ENCODE measurements at places on chromosomes 2 and 18. TPM values are rescaled to one million over a fixed set of nuclear protein-coding genes. Genes with fewer than 3 reads are reported as not detected.
A peak's percentile ranks its signal among the peaks of the same experiment; 100 is the strongest.

Gene SERPINB12
- not detected for total RNA-seq

Gene GALNT5
- total RNA-seq, result 7.7 TPM

Gene DCDC2C
- not detected for total RNA-seq

Gene FBXO48
- total RNA-seq, result 0.32 TPM

Gene CLEC4F
- total RNA-seq, result not detected

Gene BOLA3
- 50.1 TPM for total RNA-seq

Gene DHRS9
- total RNA-seq, result not detected

Gene FBXO15
- total RNA-seq, result 0.43 TPM

DNA sequence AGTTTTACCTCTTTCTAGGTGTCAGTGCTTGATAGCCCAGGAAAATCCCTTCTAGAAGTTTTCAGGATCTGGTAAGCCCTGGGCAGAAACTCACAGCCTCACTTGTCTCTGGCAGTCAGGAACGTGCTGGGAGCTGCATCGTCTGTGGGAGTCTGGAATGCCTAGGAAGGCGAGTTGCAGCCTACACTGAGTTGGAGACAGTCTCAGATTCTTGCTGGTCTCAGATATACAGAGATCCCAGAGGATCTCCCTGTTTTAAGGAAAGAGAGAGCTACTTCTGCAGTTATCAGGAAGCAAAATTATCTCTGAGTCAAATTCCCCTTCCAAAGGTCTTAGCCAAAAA, 104.4 kb upstream of the CDC42EP3 start:
- peak; percentile 80 for DNase-seq

DNA sequence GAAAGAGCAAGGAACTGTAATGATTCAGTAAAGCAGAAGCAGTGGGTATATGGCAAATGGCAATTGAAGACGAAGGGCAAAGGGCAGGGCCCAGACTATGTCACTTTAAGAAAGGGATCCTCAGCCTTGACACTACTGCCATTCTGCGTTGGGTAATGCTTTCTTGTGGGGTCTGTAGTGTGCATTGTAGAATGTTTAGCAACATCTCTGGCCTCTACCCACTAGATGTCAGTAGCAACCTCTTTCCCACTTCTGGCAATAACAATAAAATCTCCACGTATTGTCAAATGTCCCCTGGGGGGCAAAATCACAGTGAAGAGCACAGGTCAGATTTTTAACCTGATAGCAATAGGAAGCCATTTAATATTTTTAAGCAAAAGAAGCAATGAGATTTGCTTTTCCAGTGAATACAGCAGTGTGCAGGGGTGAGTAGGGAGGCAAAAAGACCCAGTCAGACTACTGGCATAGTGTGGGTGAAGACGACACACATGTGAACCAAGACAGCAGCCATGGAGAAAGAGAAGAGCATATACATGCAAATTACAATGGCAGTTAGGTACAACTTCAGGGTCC, 209.5 kb downstream of the DYM start:
- peak; percentile 32 for DNase-seq

DNA sequence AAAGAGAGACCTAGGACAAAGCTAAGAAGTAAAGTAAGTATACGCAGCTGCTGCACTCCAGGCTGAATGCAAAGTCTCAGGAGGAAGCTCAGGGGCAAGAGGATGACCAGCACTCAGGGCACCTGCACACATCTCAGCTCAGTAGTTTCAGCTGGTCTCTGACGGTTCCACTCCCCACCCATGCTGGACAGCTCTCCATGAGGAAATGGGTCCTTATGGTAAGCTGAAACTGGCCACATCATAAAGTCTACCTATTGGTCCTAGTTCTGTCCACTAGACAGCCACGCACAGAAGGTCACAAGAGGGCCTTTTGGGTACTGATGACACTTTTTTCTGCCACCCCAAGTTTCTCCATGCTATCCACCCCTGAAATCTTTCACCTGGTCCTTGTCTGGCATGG, 215.3 kb downstream of the TTC32 start:
- no peak for DNase-seq

- no peak for DNase-seq
These were observed 17.0 kb downstream of the FABP1 start for GRCh38 chr2:88110830-88111229.

DNA sequence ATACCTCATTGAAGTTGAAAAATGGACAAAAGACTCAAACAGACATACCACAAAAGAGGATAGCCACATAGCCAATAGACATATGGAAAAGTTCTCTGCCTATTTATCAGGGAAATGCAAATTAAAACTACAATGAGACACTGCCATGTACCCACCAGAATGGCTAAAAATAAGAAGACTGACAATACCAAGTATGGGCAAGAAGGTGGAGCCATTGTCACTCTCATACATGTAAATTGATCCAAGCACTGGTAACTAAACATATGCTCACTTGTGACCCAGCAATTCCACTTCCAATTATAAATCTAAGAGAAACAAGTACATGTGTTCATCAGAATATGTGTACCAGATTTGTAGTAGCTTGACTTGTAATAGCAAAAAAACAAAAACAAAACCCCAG, 4.6 kb downstream of the LOXHD1 start:
- DNase-seq, result no peak

- no peak for DNase-seq
These were observed 222.3 kb downstream of the MYT1L start for GRCh38 chr2:2108756-2109155.

- no peak for DNase-seq
These were observed 85.9 kb downstream of the SKA1 start for GRCh38 chr18:50460716-50461115.

DNA sequence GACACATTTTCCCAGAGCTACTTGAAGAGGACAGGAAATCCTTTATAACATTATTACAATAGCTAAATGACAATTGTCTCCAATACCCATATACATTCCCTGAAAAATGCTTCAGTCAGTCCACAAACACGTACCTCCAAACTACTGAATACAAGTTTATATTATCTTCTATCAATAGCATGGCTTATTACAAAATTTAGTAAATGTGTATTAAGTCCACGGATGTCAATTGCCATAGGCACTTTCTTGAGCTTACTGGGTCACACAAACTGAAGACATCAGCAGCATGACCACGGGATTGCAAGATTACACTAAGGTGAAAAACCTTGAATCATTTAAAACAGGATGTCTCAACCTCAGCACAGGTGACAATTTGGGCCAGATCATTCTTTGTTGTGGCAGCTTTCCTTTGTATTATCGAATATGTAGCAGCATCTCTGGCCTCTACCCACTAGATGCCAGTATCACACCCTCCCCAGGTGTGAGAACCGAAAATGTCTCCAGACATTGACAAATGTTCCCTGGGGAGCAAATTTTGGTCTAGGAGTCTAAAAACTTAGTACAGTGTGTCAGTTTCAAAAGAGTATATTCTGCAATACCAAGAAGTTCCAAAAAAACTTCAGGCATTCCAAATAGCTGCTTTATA, 1.4 kb downstream of the MBD2 start:
- no peak for DNase-seq

GRCh38 chr2:177519534-177520115, 127.1 kb downstream of the AGPS start:
- DNase-seq, result peak; percentile 34

DNA sequence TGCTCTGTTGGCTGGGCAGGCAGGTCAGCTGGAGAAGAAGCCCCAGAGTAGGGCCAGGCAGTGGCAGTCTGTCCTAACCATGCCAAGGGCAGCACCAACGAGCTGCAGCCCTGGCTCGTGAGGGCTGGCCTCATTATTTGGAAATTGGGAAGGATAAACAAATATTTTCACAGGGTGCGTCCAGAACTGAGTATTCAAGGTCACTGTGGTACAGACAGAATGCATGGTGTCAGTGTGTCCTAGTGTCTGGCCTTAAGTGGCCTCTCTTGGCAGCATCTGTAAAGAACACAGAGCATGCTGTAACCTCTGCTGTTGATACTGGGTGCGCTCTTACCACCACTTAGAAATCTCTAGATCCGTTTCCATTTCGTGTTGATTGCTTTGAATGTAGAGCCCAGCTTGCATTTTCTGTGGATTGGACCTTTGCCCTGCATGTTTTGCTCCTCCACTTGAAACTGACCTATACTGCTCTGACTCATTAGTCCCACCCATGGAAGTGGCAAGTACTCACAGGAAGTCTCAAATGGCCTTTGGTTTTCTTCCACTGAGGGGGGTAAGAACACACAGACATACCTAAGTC, 88.2 kb downstream of the GREB1L start:
- peak; percentile 66 for DNase-seq

DNA sequence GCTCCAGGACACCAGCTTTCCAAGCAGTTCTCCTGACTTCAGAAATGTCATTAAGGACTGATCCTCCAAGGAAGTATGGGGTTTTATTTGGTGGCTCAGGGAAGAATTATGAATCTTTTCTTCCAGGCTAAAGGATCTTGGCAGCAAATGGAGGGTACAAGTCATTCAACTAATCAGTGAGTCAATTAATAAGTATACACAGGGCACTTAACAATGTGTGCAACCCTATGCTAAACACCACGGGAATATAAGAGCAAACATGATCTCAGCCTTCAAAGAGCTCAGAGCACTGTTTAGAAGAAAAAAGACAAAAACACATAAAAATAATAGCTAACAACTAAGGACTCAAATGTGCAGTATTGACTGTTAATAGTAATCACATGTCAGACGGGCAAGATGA, 234.5 kb downstream of the SETBP1 start:
- no peak for DNase-seq

DNA sequence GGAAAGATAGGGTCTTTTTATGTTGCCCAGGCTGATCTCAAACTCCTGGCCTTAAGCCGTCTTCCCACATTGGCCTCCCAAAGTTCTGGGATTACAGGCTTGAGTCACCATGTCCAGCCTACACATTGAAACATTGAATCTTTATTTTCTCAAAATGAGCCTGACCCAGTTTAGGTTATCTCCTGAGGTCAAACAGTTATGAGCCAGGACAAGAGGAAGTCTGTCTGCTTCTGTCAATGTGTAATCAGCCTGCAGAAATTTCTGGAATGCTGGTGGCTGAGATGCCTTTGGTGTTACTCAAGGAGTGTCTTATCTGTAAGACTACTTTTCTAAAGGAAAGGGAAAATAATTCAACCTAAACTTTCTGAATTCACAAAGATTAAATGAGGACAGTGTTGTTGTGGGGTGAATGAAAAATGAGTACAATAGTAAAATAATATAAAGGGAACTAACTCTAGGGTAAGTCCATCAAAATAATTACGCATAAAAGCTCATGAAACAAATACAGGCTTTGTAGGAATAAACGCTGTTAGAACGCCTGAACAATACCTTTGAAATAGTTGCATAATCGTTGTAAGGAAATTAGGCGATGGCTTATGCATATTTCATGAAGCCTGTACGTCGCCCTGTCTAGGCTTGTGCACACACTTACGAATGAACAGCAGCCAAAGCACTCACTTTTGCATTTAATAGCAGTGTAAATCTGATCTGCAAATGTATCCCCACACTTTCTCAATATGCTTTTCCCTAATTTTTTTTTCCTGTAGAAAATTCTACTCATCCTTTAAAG, 260.8 kb downstream of the RDH14 start:
- DNase-seq, result peak; percentile 94

- DNase-seq, result no peak
These were observed 13.5 kb downstream of the TRIB2 start for GRCh38 chr2:12730265-12730664.

DNA sequence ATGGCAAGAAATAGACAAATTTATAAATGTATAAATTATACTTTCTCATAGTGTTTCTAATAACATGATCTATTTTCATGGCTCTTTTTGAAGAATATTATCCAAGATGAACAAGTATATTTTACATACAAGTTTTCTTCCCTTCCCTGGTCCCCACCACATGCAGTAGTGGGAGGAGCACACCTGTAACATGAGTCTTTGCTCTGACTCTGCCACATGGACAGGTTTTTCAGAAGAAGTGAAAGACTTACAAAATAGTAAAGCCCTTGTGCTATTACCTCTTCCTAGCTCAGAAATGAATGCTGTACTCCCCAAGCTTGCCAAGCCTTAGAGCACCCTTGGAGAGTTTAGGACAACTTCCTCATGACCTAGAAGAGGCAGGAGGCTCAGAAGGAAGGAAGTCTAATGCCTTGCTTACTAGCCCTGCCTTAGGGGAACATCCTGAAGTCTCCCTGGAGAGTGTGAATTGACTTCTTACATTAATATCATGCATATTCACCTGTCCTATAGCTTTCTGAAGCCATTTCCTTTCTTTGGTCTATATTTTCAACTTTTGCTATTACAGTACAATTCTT, 18.4 kb downstream of the MXD1 start:
- DNase-seq, result no peak

GRCh38 chr2:220814441-220814840, 757.7 kb downstream of the EPHA4 start:
- DNase-seq, result no peak

DNA sequence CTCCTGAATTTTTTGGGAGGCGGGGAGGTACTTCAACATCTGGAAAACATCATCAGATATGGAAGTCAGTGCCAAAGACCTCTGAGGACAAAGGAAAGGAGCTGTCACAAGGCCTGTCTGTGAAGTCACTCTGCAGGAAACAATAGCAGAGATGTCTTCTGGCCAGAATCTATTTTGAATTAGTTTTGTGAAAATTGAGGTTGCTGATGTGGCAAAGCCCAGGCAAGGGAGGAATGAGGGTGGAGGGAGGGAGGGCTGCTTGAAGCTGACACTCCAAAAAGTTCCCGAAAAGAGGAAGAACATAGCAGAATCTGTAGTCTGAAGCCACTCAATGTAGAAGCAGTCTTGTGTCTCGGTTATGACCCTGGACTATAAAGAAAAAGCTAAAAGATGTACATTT, 151.1 kb upstream of the LHCGR start:
- DNase-seq, result no peak

DNA sequence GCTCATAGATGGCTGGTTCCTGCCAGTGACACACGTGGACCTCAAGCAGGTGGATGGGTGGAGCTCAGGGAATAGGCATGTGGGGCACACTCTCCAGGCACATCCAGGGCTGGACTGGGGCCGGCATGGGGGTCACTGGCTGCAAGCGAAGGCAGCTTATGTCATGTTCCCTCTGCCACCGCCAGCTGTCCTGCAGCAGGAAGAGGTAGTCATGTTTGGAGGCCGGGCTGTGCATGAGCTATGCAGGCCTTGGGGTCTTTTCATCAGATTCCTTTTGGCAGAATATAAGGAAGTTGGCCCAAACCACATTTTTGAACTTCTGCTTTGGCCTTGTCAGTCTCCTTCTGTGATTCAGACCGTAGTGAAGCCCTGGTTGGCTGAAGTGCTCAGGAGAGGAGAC, 61.5 kb downstream of the AGAP1 start:
- no peak for DNase-seq

DNA sequence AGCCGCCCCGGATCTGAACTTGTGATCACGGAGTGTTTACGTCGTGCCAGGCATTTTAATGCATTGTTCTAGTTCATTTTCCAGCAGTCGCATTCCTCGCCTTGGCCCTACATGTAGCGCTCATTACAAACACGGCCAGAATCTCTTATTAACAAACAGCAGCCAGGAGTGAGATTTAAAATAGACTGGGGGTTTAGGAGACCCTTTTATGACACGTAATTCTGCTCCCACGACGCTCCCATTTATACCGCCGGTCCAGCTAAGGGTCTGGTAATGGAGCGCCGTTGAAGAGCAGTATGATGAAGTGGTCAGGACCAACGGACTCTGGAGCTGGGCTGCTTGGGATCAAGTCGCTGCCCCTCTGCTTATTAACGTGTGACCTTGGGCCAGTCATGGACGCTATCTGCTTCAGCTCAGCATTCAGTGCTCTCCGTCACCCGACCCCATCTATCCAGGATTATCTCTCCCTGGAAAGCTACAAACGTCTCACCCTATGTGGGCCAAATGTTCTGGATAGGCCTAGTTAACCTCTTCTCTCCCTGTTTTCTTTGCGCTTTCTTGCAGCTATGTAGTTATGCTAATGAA, 745 bp downstream of the MSH2 start:
- DNase-seq, result no peak

- no peak for DNase-seq
These were observed 22.8 kb upstream of the ADNP2 start for GRCh38 chr18:80086281-80086680.

Data from fibroblast of villous mesenchyme (primary cell).